ENCODE measurements at places on chromosomes 5 and 9.

DNA sequence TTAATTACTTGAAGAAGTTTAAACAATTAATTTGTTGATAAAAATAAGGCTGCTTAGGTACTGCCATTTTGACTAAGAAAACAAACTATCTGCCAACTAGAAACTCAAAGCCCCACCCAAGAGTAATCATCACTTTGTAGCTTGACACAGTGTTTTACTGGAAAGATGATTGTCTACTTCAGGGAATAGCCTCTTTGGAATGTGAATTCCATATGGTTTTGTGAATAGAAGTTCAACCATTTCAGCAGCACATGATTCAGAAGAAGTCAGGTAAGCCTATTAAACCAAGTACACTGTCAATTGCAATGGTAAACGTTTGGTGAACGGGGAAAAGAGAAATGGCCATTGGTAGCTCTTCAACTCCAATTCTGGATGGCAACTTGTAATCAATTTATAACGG, 55.2 kb downstream of the PLK2 start:
- no peak for DNase-seq

- DNase-seq = no peak
Measured at GRCh38 chr5:133565993-133566392, 46.3 kb downstream of the FSTL4 start.

DNA sequence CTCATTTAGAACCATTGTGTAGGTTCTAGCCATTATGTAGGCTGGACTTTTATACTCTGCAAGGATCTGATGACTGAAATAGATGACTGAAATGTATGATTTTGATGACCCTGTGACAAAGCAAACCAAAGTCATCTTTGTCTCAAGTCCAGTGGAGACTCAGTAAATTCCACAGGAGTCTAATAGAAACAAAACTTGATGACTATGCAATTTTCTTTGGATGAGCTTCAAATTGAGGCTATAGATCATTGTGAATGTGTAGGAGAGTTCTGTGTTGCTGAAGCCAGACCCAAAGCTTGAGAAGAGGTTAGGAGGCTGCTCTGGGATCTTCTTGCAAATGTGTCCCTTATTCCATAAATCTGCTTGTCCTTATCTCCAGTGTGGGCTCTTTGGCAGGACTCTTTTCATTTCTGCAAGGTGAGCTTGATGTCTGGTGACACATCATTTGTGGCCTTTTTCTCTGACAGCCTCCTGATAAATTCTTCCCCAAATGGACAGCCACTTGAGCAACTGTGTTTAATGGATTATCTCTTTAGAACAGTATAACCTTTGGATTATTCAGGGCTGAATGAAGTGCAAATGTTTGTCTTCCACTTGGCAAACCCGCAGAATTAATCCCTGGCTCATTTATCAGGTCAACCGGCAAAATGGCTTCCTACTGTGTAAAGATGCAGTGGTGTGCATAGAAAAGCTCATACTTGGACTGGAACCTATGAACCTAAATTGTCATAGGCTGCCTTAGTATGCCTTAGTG, 235.1 kb upstream of the ANKH start:
- no peak for DNase-seq

DNA sequence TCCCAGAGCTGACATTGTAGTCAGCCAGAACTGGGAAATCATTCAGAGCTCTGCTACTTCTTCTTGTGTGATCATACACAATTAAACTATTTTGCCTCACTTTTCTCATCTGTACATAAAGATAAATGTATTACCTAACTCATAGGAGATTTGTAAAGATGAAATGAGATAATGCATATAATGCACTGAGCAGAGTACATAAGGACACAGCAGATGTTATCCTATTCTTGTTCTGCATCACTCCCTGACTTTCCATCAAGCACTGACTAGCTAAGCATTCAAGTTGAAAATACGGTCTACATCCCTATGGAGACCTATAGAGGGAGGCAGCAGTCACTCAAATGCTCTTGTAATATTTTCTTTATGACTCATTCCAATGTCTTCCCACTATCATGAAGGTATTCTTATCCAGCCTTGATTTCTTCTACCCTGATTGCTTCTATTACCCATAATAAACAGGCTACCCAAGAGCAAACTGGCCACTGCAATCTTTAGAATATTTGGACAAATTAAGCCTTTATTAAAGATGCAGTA, 16.3 kb upstream of the PRR16 start:
- DNase-seq = no peak

- DNase-seq = no peak
Measured at GRCh38 chr9:89729954-89730530, 125.2 kb downstream of the GADD45G start.

DNA sequence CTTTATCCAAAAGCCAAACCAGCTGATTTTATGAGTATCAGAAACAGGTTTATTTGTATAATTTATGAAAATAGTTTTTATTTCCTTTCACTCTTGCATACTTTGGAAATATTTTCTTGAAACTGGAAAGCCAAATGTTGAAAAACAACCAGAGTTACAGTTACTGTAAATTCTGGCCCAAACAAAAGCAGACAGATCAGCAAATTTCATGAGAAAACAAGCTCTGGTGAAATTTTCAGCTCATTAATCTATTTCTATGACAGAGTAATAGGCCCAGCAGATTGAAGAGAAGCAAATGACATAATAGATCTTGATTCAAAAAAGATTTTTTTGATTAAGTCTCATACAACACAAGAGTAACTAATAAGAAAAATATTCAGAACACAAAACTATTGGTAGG, 182.7 kb downstream of the ENC1 start:
- no peak for DNase-seq

DNA sequence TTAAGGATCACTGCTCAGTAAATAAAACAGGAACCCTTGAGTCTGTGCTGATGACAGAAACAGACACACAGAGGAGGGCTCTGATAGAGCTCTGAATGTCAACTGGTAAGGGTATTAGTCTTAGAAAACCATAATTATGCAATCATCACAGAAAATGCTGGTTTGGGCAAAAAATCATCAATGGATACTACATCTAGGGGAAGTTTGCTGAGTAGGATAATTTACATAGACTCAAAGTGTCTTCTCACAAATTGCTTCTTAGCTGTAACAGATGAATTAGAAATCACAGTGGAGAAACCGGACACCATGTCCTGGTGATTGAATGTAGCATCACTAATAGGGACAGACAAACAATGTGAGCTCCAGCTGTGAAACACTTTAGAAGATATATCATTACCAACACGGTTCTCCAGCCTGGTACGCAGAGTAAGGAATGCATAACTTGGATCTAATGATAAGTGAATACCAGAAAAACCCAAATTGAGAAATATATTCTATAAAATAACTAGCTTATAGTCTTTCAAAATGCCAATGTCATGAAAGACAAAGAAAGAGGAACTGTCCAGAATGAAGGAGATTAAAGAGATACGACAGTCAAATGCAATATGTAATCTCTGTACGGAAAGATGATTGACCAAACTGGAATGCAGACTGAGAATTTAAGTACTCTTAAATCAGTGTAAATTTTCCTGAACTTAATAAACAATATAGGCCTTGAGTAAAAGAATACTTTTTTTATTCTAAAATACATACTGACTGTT, 17.3 kb downstream of the CHD1 start:
- no peak for DNase-seq

DNA sequence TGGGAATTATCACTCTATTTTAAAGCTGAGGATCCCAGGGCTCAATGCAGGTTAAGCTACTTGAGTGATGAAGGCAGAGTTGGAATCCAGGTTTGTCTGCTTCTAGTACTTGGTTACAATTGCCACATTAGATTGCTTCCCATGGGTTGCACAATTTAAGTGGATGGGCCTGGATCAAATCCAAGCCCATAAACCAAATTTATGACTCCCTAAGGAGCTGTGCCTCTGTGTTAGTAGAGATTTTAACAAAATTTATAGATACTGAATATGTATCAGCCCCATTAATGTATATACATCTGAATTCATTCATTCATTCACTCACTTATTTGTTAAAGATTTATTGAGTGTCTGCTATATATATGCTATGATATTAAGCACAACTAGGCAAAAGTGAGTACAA, 332.3 kb upstream of the KLF9 start:
- no peak for DNase-seq

- DNase-seq = no peak
Measured at GRCh38 chr9:26131886-26132285, 453.6 kb upstream of the TUSC1 start.

DNA sequence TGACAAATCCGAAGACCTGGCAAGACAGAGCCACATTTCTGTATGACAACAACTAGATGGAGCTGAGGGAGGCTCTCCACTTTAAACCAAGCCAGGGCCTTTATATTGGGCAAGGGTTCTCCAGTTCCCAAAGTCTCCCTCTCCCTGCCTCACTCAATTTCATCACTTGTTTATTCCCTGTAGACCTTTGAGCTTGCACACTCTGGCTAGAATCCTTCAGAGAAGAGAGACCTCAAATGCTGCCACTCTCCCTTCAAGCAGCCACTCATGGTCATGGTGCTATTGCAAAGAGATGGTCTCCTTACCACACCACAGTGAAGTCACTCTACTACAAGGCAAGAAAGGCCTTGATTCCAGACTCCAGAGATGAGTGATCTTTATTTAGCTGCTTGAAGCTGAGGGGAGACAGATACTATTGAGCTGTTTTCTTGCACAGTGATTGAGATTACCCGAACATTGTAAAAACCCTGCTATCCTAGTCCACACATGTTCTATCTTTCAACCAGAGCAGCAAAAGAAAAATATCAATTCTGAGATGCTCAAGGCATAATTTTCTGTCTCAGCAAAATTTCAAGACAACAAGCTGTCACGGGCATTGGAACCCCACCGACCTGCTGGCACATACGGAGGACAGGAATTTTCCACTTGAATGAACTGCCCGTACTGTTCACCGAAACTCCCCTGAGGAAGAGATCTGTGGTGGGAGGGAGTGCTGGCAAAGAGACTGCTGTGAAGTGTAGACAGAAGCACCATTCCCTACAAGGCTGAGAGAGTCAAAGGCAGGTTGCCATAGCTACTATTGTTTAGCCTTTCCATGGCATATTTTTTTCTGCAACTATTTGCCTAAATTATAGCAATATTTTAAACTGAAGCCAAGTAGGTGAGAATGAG, 81.1 kb downstream of the CDO1 start:
- no peak for DNase-seq

- no peak for DNase-seq
Measured at GRCh38 chr5:142661143-142661542, 24.7 kb downstream of the FGF1 start.

DNA sequence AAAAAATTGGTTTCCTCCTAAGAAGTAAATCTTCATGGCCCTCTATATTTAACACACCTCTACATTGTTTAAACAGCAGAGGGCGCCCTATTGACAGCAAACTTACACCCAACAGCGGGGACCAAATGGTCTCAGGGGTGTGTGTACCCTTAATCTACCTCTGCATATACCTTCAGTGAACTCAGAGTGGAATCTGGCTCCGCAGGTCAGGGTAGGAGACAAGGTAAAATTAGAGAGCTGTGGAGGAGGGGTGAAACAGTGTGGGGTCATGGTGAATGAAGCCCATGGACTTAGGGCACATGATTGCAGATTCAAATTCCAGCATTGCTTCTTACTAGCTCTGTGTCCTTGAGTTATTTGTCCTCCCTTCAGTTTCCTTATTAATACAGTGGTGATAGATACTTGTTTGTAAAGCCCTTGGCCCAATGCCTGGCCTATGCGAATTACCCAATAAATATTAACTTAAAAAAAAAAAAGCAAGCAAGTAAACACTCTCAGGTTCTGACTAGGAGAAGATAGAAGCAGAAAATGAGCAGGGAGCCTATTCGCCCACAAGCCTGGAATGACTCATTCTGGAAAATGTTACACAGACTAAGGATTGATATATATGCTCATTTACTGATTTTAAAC, 122.9 kb downstream of the CAVIN4 start:
- no peak for DNase-seq

GRCh38 chr5:27474047-27474309, 435.6 kb upstream of the CDH9 start:
- no peak for DNase-seq

DNA sequence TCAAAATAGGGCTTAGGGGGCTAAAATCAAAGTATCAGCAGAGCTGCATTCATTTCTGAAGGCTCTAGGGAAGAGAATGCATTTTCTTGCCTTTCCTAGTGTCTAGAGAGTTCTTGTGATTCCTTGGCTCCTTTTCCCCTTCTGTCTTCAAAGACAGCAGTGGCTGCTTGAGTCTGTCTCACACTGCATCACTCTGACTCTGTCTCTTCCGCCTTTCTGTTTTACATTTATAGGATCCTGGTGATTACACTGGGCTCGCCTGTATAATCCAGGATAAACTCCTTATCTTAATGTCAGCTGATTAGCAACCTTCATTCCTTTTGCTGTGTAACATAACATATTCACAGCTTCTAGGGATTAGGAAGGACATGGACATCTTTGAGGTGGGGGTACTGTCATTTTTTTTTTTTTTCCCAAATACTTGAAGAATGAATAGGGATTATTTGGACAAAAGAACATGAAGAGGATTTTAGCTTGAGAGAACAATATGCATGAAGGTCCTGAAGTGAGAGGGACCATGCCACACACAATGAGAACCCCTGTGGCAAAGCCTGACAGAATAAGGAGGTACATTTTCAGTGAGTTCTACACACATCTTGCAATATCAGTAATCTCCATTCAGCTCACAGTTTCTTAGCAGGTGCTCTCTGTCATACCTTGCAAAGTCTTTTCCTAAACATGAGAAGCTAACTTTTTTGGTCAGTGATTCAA, 267.6 kb downstream of the FAM170A start:
- no peak for DNase-seq

DNA sequence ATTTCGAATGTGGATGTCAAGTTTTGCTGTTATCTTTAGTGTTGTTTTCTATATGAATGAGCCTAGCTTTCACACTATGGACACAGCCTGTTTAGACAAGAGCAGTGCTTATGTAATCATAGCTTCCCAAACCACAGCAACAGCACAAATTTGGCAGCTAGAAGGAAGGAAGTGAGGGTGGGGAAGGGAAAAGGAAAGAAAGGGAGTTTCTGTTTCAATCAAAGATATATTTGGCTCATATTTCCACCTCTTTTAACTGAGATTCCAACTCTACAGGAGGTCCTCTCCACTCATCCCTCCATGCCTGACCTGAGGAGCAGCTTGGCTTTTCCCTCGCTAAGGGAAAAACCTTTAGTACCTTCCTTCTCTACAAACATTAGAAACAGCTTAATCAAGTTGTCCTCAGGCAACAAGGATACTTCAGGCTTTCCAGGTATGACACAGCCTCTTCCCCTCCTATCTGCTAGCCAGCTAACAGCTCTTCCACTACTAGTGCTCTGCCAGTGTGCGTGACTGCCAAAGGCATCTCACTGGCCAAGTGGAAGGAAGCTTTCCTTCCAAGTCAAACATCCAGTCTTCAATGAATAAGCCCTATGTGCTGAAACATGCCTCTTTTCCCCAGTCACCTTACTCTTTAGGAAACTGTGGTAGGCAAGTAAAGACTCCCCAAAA, 268.6 kb upstream of the PTGER4 start:
- DNase-seq = no peak

DNA sequence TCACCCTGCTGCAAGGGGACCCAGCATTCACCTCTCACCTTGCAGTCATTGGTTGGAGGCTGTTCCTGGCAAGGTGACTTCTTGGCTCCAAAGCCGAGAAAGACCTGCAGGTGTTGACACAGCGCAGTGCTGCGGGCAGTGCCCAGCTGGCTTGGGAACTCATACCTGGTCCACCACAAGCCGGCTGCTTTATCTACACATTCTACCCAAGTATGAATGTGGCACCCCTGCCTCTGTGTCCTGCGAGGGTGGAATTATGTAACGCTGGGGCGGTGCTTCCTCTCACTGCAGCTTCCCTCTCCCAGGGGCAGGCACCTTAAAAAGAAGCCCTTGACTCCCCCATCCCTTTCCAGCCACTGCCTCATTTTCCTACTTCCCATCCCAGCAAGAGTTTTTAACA, 2.5 kb upstream of the ZMYND19 start:
- DNase-seq = no peak

All from amniotic stem cell (primary cell).